NCI-H2171 (cell line): ENCODE measurements at places on chromosomes 2 and 18.

GRCh38 chr2:35891528-35891927 lies 464.1 kb upstream of the CRIM1 start:
- no peak for DNase-seq

GRCh38 chr2:142865924-142866323 lies 11.5 kb upstream of the KYNU start:
- no peak for DNase-seq

GRCh38 chr2:32446369-32446768 lies 89.5 kb downstream of the BIRC6 start:
- no peak for DNase-seq

DNA sequence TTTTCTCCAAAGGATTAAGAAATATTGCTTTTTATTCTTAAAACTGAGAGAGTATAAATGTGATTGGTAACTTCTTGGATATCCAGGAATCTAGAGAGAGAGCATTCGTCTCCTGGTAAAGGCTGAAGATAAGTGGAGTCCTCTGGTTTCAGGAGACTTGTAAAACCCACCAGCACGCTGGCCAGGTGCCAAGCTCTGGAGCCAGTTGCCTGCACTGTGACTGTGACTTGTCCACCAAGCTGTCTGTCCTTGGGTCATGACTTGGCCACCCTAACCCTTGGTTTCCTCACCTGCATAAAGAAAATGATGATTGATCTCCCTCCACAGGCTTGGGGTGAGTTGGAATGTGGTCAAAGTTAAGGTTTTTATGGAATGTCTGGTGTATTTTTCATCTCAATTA lies 185.4 kb upstream of the NCKAP5 start:
- DNase-seq: no peak

GRCh38 chr2:196987649-196988364 lies 61.3 kb upstream of the PGAP1 start:
- DNase-seq: peak; percentile 23

GRCh38 chr2:103196802-103197201 lies 435.0 kb downstream of the TMEM182 start:
- no peak for DNase-seq

- DNase-seq: no peak
These were observed 373.5 kb upstream of the MYT1L start for GRCh38 chr2:2704428-2705090.

GRCh38 chr2:217687771-217688170 lies 315.0 kb downstream of the TNS1 start:
- no peak for DNase-seq

DNA sequence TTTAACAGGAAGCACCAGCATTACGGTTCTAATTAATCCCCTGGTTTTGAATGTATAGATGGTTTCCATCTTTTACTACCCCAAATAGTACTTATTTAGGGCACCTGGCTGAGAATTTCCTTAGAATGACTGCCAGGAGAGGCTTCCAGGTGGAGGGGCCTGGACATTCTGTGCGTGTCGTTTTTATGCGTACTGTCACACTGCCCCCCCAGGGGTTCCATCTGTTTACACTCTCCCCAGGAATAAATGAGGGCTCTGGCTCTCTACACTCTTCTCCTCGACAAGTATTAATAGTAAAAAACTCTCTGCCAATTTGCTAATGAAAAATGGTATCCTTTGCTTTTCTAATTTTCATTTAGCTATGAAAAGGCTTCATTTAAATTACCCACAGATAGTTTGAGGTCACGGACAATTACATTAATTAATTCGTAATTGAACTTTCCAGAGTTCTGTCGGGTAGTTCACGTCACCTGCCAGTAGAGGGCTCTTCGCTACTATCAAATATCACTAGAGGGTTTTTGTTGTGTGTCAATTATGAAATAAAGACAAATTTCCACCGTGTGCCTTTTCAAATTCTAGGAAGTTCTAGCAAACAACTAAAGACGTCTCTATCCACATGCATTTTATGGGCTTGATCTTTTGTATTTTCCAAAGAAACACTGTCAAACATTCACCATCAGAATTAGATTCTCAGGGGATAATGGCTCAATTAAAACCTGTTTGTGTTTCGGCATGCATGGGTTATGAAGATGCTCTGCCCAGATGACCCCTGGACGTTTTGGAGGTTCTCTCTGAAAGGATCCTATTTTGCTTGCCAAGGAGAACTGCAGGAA lies 88.8 kb upstream of the ASB18 start:
- peak; percentile 4 for DNase-seq

DNA sequence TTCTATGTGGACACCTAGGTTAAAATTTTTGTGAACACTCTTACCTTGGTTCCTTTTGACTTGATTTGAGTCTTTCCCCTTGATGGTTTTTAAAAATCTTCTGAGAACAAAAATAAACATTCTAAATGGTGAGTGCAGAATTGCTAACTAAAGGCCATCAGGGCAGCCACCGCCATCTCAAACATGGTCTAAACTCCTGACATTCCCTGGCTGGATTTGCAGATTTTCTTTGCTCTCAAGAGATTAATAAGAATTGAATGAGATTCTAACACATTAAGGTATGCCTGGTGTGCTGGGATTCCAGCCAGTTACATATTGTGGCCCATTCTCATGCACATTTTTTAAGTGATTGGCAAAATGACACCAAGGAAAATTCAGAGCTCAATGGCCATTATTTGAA lies 17.2 kb upstream of the CTDP1 start:
- DNase-seq: no peak

DNA sequence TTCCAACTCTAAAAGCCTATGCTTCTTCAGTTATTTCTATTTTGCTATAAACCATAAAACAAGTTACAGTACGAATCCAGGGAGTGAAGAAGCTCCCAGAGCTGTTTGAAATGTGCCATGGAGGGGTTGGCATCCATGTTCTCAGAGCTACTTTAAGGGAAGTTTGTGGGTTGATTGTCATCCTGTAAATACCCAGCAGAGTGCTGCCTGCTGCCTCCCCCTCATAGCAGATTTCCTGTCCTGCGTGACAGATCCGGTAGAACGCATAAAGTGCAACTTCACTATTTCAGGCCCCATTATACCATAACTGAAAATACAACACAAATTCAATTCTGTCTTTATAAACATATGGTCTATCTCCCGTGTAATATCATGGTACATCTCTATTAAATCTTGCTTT lies 114.4 kb downstream of the CTNNA2 start:
- no peak for DNase-seq

GRCh38 chr2:134592377-134592776 lies 126.4 kb downstream of the TMEM163 start:
- DNase-seq: no peak

DNA sequence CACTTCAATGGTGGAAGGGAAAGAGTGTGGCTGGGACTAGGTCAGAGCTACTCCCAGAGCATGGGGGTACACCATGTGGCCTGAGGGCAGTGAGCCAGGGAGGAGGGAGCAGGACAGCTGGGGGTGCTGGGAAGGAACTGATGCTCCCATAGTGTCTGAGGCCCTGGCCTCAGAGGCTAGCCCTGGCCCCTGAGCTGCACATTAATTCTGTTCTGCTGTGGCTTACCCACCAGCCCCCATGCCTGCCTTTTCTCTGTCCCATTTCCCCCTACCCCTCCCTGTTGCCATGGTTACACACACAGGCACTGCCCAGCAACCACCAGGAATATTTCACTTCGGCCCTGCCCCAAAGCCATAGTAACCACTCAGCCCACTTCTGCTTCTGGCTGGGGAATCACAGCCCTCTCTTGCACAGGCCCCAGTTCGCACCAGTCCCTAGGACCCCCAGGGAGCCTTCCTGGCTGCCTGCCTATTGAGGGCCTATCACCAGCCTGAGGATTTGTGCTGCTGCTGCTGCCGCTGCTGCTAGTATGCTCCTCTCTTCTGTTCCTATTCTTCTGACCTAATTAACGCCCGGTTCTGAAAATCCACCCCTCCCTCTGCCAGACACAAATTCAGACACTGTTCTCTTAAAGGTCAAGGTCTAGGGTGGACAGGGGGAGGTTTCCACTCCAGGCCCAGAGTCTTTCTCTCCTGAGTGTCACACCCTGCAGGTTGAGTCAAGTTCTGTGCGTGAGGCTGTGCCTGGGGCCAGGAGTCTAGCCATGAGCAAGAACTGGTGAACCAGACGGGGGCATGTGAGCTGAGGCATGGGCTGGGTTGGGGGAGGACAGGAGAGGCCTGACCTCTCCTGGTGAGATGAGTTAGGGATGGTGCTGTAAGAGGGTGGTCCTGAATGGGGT lies 87.1 kb upstream of the MCFD2 start:
- DNase-seq: peak; percentile 13

- no peak for DNase-seq
These were observed 218.2 kb downstream of the NDUFA10 start for GRCh38 chr2:239806758-239807434.

GRCh38 chr2:185472574-185472973 lies 266.0 kb upstream of the FSIP2 start:
- DNase-seq: no peak

GRCh38 chr2:217958206-217958883 lies 44.5 kb downstream of the TNS1 start:
- no peak for DNase-seq

DNA sequence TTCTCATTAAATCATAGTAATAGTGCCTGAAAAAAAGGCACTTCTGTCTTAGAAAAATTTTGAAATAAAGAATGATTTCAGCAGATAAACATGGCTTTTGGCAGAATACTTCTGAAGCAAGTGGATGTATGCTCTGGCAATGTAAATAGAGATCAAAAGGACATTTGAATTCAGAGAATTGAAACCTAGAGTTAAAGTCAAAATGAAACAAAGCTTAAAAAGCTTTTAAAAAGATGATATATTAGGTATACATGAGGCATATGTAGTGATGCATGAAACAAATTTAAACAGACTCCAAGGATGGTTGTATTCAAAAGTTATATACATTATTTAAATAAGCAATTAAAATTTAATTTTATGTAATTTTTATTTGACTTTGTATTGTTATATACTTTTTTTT lies 1344.5 kb upstream of the TMEFF2 start:
- DNase-seq: no peak

GRCh38 chr2:147487286-147487977 lies 357.4 kb upstream of the ACVR2A start:
- no peak for DNase-seq

DNA sequence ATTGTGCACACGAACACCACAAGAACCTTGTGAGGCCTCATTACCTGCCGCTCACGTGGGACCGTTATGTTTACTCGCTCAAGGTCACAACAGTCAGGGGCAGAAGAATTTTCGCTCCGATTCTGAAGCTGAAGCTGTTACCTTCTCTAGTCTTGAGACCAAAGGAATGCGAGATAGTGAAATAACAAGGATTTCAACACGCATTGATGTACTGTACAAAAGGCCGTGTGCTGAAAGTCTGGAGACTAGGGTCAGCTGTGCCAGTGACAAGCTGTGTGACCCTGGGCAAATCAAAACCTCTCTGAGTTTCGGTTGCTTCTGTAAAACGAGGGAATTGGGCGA lies 583 bp downstream of the NEMP2 start:
- no peak for DNase-seq

DNA sequence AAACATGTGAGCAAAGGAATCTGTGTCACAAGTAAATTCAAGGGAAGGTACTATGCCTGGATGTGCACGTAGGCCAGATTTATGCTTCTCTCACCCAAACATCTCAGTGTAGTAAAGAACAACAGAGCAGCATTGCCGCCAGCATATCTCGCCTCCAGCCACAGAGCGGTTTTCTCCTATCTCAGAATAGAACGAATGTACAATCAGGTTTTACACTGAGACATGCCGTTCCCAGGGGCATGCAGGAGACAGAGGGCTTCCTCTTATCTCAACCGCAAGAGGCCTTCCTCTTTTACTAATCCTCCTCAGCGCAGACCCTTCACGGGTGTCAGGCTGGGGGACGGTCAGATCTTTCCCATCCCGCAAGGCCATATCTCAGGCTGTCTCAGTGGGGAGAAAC lies 175.3 kb downstream of the RPIA start:
- DNase-seq: no peak

GRCh38 chr2:26605195-26605998 lies 35.8 kb downstream of the CIB4 start:
- DNase-seq: no peak

GRCh38 chr18:3219241-3219630 lies 532 bp downstream of the MYOM1 start:
- no peak for DNase-seq

- DNase-seq: no peak
These were observed 68.4 kb upstream of the ITM2C start for GRCh38 chr2:230796280-230796862.

DNA sequence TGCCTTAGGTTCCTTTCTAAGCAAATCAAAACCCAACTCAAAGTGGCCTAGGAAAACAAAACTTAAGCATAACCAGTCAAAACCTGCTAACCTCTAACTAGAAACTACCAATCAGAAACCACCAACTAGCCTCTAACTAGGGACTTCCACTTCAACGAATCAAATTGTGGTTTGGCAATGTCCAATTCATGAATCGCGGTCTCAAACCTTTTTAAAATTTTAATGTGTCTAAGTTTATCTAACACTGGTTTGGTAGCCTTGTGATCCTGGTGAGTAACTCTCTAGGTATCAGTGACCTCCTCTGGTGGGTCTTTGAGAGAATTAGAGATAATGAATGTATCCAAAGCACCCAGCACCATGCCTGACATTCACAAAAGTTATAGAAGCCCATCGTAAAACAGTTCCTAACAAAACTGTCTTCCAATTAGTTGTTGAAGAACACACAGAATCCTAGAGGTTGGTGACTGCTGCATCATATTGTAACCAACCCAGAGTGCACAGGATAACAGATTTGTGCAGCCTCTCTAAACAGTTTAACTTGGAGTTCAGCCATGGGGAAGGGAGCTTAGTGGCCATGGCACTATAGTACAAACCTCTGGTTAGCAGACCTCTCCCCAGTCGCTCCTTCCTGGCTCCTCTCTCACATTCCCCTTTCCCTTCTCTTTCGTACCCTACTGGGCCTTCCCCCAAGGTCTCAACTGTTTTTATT lies 45.2 kb upstream of the B3GNT2 start:
- DNase-seq: no peak

DNA sequence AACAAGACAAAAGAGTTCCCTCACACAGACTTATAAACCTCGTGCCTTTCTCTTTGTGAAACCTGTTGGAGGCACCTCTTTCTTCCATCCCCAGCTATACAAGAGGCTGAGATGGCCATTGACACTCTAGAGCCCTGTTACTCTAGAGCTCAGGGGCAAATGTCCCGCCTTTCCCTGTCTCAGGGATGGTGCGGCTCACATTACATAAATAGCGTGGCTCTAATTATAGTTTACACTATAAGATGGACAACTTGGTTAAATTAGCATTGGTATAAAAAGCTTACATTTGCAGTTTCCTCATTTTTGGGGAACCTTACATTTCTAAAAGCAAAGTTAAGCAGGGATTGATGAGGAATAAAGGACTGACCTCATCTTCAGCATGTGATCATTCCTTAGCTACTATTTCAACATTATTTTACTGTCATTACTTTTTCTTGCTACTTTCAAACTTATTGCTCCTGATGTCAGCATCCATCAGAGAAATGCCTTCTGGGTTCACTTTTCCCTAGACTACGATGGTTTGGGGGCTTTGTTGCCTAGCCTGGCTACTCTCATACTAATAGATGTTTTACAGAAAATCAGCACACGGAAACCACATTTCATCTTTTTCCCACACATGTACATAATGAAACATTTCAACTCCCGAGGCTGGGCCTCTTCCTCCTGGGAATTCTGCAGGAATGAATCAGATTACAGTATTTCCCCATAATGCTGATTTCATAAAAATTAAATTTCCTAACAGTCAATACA lies 40.4 kb downstream of the FTCDNL1 start:
- DNase-seq: no peak

- no peak for DNase-seq
These were observed 9.9 kb downstream of the EMILIN2 start for GRCh38 chr18:2856547-2857170.
